ENCODE measurements at places on chromosomes 16 and 17.

GRCh38 chr16:89040861-89041570 is 52.6 kb upstream of the ACSF3 start:
- no peak for DNase-seq

GRCh38 chr17:57783338-57783742 is 38.2 kb upstream of the CCDC182 start:
- DNase-seq: no peak

DNA sequence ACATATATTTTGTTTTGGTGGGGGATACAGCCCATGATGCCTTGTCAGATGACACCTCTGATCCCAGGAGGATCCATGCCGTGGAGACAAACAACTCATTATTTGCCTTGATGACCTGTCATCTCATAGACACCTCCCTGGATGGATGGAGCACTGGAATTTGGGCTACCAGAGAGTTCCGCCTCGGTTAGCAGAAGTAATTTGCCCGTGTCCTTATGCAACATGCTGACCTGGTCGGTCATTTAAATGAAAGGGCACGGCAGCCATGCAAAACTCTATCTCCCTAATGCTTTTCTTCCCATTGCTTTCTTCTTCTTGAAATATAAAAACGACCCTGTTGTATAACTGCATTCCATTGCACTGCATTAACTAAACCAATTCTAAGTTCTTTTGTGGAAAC is 145.3 kb downstream of the GRIN2A start:
- no peak for DNase-seq

- DNase-seq: no peak
Measured at GRCh38 chr17:78977997-78978973, 1.4 kb downstream of the LGALS3BP start.

GRCh38 chr16:57640612-57641011 is 12.2 kb downstream of the ADGRG1 start:
- DNase-seq: no peak

GRCh38 chr16:57628008-57628781 is at the start of gene ADGRG1:
Gene ADGRG1, plus strand, starts transcription at chr16:57628630. Its CDS starts 21,658 bp downstream, at chr16:57650288.
- DNase-seq: no peak

GRCh38 chr17:1374431-1375177 is 25.4 kb downstream of the YWHAE start:
- no peak for DNase-seq

DNA sequence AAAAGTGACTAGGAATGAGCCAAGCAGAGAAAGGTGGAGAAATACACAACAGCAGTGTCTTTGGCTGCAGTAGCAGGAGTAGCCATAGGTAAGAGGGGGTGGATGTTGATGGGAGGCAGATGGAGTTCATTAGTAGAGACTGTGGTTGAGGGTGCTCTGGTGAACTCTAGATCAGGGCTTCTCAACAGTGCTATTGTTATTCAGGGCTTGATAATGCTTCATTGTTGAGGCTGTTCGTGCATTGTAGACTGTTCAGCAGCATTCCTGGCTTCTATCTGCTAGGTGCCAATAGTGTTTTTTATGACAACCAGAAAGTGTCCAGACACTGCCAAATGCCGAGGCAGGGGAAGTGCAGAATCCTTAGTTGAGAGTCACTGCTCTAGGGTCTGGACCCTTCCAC is 3.6 kb downstream of the ALKBH5 start:
- no peak for DNase-seq

- no peak for DNase-seq
Measured at GRCh38 chr17:65787503-65787902, 226.1 kb upstream of the AXIN2 start.

- no peak for DNase-seq
Measured at GRCh38 chr17:9531034-9531433, 44.6 kb downstream of the STX8 start.

GRCh38 chr16:73322856-73323255 is 274.9 kb upstream of the ZFHX3 start:
- no peak for DNase-seq
